NCI-H1048 (cell line): ENCODE measurements at places on chromosomes 13 and 19.

- DNase-seq, result no peak
Measured at GRCh38 chr19:55015126-55015525, 22.9 kb downstream of the GP6 start.

- no peak for DNase-seq
Measured at GRCh38 chr13:100522618-100523309, 65.8 kb downstream of the GGACT start.

GRCh38 chr13:104256701-104257100 lies 1190.5 kb upstream of the SLC10A2 start:
- no peak for DNase-seq

DNA sequence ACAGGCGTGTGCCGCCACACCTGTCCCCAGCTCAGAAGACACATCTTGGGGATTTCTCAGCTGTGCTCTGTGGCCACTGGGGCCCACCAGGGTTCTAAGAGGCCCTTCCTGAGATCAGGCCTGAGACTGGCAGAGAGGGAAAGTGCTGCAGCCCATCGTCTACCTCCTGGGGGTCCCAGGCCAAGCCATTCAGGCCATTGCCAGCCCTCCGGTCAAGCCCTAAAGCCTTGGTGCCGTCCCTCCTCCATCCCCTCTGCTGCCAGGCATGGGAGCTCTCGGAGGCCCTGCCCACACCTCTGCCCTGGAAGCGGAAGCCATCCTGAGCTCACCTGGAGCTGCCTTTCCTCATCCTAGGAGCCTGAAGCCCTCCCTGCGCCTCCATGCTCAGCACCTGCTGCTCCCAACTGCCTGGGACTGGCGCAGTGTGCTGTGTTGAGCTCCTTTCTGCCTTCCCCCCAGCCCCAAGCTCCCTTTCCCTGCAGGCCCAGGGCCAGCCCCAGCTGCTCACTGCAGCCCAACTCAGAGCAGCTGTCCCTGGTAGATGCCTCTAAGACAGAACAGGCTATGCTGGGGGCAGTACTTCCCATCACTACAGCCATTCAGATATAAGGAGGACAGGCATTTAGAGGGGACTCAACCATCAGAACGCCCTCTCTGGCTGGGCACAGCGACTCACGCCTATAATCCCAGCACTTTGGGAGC lies 2.9 kb downstream of the SLC7A9 start:
- DNase-seq, result no peak

- no peak for DNase-seq
Measured at GRCh38 chr13:76667551-76667950, 218.7 kb downstream of the KCTD12 start.

DNA sequence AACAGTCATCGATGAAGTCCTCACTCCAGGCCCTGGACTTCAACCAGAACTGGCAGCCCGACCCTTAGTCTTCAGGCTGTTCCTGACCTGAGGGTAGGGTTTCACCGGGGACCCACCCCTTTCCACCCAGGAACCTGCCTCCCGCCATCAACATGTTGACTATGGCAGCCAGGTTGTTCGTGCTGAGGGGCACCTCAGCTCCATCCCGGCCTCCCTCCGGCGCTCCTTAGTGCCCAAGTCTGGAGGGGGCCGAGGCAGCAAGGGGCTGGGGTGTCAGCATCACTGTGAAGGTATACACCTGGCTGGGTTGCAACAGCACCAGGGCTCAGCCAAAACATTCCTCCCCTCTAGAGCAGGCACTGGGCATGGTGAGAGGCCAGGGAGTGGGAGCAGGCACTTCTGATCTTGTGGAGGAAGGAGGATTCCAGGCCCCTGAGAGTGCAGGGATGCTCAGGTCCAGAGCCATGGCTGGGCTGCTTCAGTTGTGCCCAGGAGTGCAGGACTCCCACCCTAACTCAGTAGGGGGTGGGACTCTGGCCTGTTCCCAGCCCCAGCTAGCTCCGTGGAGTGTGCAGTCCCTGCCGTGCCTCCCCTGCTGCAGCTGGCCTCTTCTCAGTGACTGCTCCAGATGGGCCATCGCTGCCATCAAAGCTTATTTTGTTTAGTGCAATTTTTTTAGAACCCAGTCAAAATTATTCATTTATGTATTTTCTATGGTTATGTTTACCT lies 1445.9 kb downstream of the PCDH9 start:
- no peak for DNase-seq

DNA sequence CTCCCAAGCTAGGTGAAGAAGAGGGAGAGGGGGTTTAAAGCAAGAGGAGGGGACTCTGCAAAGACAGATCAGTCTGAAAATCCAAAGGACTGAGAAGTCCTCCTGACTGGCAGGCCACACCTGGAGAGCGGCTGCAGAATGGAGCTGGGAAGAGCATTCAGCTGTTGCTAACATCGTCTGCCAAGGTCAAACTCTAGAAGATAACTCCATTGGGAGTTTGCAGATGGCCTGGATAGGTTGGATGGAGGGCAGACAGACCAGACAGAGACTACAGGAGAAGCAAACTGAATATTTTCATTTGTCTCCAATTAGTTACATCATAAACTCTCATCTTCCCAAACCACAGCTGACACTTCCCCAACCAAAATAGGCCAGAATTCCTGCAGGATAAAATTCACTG lies 19.9 kb upstream of the SHISA2 start:
- no peak for DNase-seq

DNA sequence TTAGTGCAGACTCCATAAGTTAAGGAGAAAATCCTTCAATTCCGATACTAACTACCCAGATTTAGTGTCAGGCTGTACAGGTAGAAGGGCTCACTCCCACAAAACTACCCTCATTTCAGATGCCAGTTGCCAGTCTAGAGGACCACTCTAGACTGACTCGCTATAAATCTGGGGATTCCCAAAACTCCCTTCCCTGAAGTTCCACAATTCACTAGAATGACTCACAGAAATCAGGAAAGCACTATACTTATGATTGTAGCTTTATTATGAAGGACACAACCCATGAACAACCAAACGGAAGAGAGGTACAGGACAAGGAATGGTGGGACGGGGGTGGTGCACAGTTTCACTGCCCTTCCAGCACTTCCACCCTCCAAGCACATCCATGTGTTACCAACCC lies 321.2 kb downstream of the DIAPH3 start:
- no peak for DNase-seq

DNA sequence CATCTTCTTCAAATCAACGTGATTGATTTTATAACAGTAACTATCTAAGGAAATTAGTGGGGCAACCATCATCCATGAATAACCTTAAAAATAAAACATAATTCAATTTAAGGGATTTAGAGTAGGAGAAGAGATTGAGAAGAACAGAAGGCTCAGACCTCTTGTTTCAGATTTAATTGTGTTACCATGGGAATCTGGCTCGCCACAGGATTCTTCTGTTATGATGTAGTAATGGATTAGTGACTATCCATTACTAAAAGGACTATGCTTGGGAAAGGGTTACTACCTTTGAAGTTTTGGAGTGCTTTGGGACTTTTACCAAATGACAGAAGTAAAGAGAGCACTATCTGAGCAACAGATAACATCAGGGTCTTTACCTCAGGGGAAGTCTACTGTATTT lies 13.2 kb downstream of the FREM2 start:
- no peak for DNase-seq

- peak; percentile 10 for DNase-seq
Measured at GRCh38 chr13:106619688-106620555, 52.0 kb upstream of the ARGLU1 start.

DNA sequence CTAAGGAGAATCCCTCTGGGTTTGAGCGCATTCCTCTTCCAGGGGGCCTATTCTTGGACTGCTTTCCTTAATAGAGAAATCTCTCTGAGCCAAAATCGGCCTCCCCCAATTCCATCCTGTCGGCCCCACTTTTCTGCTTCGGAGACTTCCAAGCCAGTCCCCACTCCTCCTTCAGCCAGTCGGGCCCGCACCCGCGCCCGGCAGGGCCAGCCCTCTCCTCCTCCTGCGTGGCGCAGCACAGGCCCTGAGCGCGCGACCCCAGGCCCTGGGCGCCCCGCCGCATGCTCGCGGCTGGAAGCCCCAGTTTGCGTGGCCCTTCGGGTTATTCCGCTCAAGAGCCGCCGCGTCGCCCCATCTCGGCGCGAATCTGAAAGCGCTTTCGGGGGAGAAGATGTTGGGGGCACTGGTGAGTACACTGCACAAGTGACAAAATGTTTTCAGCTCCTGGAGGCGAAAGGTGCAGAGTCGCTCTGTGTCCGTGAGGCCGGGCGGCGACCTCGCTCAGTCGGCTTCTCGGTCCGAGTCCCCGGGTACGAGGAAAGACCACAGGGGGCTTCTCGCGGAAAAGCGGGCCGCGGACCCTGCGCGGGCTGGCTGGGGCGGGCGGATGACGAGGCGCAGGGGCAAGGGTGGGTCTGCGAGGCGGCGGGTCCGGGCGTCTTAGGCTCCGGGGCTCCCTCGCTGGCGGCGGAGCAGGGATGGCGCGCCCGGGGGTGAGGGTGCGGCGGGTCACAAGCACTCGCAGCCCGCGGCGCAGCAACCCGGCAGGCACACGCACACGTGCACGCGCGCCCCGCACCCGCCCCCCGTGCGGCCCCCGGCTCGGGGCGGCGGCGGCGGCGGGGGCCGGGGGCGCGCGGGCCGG lies at the start of gene IL17D:
Gene IL17D, plus strand, starts transcription at position 785 of the 865 bp plus-strand sequence. CDS start 303 bp downstream, outside the sequence.
- DNase-seq, result no peak

GRCh38 chr19:1921825-1922224 lies 16.6 kb downstream of the ADAT3 start:
- DNase-seq, result no peak

GRCh38 chr19:14826006-14826405 lies 9.0 kb downstream of the OR7A5 start:
- DNase-seq, result no peak

- no peak for DNase-seq
Measured at GRCh38 chr13:59408738-59409137, 755.0 kb downstream of the DIAPH3 start.
